ENCODE measurements at places on chromosomes 13 and 19. TPM values are rescaled to one million over a fixed set of nuclear protein-coding genes. Genes with fewer than 3 reads are reported as not detected.

Gene DIRAS1
- 0.19 TPM for total RNA-seq

Gene SAFB2
- 302 TPM for total RNA-seq

Gene ZNF8
- 9.5 TPM for total RNA-seq

Gene TMTC4
- total RNA-seq = 4.7 TPM

Gene IGFL1
- not detected for total RNA-seq

Gene IPO5
- total RNA-seq = 77.2 TPM

Gene ZNF135
- total RNA-seq = 1.2 TPM
